ENCODE measurements at places on chromosomes 3 and 15.
A peak's percentile ranks its signal among the peaks of the same experiment; 100 is the strongest.

- no peak for DNase-seq
These were observed 5.7 kb upstream of the KLHL24 start for GRCh38 chr3:183629546-183630301.

DNA sequence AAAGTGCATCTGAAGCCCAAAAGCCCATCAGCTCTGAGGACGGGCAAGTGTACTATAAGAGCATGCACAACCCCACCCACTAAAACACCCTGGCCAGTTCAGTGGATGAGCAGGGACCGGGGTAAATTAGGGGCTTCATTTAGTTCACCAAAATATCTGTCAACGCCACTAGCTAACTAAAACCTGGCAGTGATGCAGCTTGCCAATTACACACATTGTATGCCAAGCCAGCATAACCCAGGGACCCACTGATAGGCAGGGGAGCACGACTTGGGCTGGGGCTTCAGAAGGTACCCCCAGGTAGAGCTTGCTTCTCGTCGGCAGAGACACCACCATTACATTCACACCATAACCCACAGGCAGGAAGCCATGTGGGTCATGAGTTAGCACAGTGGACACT, 47.0 kb downstream of the PTPN23 start:
- no peak for DNase-seq

- DNase-seq, result no peak
These were observed 374.7 kb upstream of the TPRG1 start for GRCh38 chr3:188797045-188797444.

DNA sequence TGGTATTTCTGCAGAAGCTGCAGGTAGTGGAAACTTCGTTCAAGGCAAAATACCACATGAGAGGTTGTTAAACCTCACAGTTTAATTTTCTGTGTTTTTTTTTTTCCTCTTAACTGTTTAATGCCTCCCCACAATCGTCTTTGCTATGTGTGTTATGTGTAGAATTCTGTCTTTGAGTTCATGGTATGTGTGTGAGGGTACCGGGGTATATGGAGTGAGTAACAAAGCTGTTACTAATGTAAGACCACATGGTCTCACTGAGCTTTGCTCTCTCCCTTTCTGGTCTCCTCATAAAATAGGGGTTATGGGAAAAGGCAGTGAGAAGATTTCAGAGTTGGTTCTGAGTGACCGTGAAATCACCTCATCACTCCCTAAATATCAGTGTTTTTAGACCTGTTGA, 143.6 kb downstream of the USP13 start:
- DNase-seq, result no peak

GRCh38 chr3:134543113-134543512, 57.3 kb downstream of the CEP63 start:
- no peak for DNase-seq

GRCh38 chr3:10889206-10889960, 73.4 kb downstream of the SLC6A11 start:
- no peak for DNase-seq

DNA sequence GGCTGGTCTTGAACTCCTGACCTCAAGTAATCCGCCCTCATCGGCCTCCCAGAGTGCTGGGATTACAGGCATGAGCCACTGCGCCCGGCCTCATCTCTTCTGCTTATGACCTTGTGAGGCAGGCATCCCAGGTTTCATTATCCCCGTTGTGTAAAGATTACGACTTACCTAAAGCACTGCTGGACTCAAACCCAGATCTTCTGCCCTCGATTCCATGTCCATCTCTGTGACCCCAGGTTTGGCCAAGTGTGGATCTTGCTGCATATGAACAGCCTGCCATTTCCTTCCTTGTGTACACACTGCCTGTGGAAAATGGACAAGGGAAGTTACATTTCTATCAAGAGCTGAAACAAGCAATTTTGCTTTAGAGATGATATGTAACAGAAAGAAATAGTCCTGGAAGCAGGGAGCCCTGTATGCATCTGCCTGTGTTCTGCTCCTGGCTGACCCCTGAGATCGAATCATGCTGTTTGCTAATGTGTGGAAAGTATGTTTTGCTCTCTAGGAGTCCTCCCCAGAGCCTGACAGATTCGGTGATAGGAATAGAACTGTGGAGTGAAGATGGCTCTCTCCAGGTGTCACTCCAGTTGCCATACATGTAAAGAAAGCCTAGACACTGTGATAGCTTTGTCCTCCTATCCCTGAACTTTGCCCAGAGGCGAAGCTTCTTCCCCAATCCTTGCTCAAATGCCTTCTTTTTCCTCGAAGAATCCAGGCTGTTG, 11.8 kb upstream of the LIPC start:
- DNase-seq, result no peak

- no peak for DNase-seq
These were observed 1.3 kb upstream of the RFX7 start for GRCh38 chr15:56244811-56245576.

- peak; percentile 56 for DNase-seq
These were observed 561 bp downstream of the SIDT1 start for GRCh38 chr3:113532698-113533533.

GRCh38 chr3:188683032-188683521, 488.7 kb upstream of the TPRG1 start:
- no peak for DNase-seq

GRCh38 chr3:132198516-132198915, 118.7 kb upstream of the ACP3 start:
- no peak for DNase-seq

- DNase-seq, result no peak
These were observed 4.6 kb downstream of the VPS8 start for GRCh38 chr3:184816614-184817013.

GRCh38 chr3:112092496-112093179, 6.4 kb downstream of the C3orf52 start:
- DNase-seq, result no peak

- DNase-seq, result no peak
These were observed 260.6 kb downstream of the ARRDC4 start for GRCh38 chr15:98221144-98221543.

- no peak for DNase-seq
These were observed 14.1 kb downstream of the HERC1 start for GRCh38 chr15:63819645-63820044.

GRCh38 chr15:35308802-35309201, 223.7 kb upstream of the NANOGP8 start:
- DNase-seq, result peak; percentile 94

- no peak for DNase-seq
These were observed 79.2 kb downstream of the P3H2 start for GRCh38 chr3:190041333-190042041.

GRCh38 chr3:69665026-69665737, 74.1 kb upstream of the MITF start:
- peak; percentile 37 for DNase-seq

DNA sequence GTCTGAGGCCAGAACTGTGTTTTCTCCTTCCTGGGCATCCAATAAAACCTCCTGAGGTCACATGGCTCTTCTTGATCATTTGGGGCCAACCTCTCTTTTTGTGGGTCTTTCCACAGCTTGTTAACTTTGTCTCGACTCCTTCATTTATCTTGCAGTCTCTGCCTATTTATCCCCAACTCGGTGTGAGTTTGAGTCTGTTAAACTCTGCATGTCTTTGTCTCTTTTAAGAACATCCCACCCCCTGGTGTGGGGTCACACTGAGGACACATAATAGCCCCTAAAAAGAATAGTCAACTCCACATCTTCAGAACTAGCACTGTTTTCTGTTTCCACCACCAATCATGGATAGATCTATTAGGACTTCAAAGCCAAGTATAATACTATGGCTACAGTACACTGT, 187.2 kb downstream of the TLE3 start:
- no peak for DNase-seq

DNA sequence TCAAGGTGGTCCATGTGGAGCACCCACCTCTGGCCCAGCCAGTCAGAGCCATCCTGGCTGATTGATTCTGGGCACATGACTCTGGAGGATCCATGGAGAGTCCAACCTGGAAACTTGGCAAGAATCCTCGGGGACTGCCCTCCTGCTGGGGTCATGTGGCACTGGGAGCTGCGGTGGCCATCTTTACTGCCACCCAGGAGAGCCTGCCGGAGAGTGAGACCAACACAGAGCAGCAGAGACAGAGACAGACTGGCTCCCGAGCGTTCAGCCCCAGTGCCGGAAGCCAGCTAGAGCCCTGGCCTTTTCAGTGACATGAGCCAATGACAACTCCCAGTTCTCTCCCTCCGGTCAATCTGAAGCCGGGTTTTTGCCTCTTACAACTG, 11.5 kb upstream of the GATA2 start:
- DNase-seq, result no peak

- DNase-seq, result no peak
These were observed 80.5 kb upstream of the SETMAR start for GRCh38 chr3:4222574-4223175.

GRCh38 chr3:170418422-170419398, at the start of gene CLDN11:
Gene CLDN11 (plus strand): TSS chr3:170418868. CDS start chr3:170419067, 199 bp downstream.
- DNase-seq, result no peak

DNA sequence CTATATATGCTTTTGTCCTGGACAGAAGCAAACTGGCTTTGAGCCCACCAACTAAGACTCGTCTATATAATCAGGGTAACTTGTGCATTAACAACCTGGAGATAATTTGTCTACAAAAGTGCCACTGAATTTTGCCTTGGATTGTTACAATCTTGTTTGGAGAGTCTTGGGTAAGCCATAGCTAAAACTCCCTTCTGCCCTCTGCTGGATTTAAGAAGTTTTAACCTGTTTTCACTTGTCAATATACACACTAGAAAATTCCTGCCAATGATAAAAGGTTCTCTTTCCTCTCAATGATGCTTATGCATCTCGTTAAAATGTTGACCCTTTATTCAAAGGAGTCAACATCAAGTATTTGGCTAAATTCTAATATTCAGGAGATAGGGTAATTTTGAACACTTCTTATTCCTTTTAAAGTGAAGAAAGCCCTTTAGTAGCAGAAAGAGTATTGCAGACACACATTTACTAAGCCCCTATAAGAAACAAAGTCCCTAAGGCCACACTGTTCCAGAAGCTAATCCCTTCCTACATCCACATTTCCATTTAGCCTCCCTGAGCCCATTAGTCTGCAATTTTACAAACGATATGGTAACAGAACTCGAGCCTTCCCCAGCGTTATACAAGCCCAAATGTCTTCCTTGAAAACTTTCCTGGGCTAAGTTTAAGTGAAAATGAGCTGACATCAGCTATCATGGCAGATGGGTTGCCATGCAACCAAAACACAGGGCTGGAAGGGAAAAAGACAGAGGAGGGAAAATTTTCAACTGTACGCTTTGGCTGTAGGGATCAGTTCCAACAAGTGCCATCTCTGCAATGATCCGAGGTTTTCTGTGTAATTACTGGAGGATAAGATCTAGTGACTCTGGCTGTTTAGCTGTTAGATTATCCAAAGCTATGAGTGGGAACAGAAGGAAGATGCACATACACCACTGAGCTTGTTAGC, 75.9 kb upstream of the FGF12 start:
- DNase-seq, result peak; percentile 71

GRCh38 chr3:88410259-88410658, 260.5 kb downstream of the C3orf38 start:
- DNase-seq, result no peak

DNA sequence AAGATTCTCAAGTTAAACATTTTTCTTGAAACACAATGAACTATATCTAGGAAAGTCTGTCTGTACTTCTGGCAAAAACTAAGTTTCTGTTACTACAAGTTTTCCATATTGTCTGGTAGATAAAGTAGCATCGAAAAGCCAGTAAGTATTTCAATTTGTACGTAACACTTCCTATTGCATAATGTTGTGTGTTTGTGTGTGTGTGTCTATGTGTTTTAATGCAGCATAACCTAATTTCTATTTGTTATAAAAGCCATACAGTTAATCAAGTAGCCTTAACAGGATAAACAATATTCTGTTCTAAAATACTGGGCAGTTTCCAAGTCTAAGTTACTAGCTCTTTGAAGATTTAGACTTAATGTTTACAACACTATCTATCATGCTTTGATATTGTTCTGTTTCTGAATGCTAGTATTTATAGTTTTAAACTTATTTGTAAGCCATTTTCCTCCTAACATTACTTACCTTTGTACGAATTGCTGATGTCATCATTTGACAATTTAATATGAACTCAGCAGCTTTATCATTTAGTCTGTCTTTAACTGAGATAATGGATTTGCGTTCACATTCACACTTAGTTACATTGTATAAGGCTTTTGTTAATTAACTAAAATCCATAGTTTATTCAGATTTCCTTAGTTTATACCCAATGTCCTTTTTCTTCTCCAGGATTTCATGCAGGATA, 163.9 kb downstream of the CBLB start:
- DNase-seq, result no peak

GRCh38 chr3:150080058-150080730, 109.5 kb upstream of the PFN2 start:
- no peak for DNase-seq

GRCh38 chr3:195468391-195468776, 25.6 kb upstream of the ACAP2 start:
- DNase-seq, result no peak

DNA sequence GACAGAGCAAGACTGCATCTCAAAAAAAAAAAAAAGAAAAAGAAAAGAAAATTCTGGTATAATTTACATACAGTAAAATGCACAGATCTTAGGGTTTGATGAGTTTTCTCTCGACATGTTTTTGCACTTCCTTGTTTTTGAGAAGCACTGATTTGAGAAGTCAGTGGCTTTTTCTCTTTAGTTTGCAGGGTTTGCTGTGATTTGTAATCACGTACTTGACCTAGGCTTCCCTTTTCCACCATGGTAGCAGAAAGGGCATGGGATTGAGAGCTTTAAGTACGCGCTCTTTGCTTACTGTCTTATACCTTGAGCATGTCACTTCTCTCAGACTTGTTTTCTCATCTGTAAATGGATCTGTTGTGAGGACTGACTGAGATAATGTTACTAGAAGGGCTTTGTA, 4.1 kb downstream of the VHL start:
- DNase-seq, result no peak

DNA sequence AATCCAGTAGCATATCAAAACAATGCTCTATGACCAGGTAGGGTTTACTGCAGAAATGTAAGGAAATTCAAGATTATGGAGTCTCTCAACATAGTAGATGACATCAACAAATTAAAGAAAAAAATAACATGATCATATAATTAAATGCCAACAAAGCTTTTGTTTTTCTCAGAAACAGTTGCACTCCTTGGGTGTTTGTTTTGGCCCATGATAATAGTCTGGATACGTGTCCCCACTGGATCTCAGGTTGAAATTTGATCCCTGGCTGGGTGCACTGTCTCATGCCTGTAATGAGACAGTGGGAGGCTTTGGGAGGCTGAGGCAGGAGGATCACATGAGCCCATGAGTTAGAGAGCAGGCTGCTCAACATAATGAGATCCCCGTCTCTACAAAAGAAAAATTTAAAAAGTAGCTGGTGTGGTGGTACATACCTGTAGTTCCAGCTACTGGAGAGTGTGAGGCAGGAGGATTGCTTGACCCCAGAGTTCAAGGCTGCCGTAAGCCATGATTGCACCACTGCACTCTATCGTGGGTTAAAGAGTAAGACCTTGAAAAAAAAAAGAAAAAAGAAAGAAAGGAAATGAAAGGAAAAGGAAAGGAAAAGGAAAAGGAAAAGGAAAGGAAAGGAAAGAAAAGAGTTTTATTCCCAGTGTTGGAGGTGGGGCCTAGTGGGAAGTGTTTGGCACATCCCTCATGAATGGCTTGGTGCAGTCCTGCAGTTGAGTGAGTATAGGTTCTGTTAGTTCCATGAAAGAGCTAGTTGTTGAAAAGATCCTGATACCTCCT, 53.3 kb upstream of the FOXB1 start:
- no peak for DNase-seq

Measured in cerebellar cortex (tissue), 1 donor.